Left lobe of liver (tissue), 2 donors: ENCODE measurements at places on chromosomes 2 and 18.

GRCh38 chr2:65103013-65103715 lies 26.7 kb downstream of the RAB1A start:
- DNase-seq, result no peak

DNA sequence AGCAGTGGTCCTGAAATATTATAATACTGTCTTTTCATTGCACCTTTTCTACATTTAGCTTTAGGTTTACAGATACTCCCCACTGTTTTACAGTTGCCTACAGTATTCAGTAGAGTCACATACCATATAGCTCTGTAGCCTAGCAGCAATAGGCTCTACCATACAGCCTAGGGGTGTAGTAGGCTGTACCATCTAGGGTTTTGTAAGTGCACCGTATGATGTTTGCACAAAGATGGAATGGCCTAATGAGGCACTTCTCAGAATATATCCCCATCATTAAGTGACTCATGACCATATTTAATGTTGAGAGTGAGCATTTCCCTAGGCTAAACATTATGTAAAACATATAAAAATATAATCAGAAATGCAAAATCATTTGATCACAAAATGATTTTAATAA lies 511.3 kb upstream of the RAB12 start:
- no peak for DNase-seq

DNA sequence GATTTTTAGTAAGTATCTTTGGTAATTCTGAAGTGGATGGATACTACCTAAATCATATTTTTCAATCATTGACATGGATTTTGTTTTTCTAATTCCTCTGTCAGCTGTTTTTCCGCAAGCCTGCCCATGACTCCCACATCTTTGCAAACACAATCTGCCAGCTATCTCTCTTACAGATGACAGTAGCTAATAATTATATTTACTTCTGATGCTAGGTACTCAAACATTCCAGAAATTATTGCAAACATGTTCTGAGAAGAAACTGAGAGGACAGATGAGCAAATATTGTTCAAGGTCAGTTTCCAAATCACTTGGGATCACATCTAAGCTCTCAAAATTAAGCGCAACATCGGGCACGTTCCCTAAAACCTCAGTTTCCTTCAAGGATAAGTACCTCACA lies 270.0 kb upstream of the CDH19 start:
- no peak for DNase-seq

- peak; percentile 51 for DNase-seq
Observed at GRCh38 chr2:75003276-75003675, 44.8 kb downstream of the POLE4 start.

GRCh38 chr2:23351388-23352141 lies 33.4 kb upstream of the KLHL29 start:
- DNase-seq, result peak; percentile 86

DNA sequence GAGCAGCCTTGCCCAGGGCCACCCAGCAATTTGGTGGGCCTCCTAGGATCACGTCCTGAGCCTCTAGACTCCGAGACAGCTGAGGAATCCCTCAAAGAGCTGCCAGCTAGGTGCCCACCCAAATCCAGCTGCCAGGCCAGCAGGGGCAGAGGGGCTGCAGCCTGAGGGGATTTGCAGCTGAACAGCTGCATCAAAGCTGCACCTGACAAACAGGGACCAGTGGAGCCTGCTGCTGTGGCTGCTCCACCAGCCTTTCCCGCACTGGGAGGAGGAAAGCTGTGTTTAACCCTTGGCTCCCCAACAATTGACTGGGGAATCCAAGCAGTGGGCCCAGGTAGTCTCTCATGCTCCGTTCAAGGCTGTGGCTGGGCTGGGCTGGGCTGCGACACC lies 8.2 kb downstream of the ADRA2B start:
- no peak for DNase-seq

DNA sequence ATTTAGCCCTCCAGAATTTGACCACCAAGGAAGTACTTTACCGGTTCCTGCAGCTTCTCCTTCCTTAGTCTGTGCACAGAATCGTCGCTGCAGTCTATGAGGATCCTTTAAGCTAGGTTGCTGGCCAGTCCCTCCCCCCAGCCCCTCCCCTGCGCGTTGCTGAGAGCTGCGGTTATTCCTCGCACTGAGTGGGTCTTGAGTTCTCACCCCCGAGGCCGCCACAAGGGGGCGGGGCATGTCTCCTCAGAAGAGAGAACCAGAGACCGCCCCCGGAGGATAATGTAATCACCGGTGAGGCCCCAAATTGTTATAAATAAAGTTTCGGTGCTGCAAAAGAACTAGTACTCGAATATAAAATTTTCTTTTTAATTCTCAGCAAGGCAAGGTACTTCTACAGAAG lies 1184.9 kb upstream of the CDH2 start:
- no peak for DNase-seq

GRCh38 chr2:106664669-106665068 lies 177.5 kb downstream of the CD8B2 start:
- DNase-seq, result no peak

DNA sequence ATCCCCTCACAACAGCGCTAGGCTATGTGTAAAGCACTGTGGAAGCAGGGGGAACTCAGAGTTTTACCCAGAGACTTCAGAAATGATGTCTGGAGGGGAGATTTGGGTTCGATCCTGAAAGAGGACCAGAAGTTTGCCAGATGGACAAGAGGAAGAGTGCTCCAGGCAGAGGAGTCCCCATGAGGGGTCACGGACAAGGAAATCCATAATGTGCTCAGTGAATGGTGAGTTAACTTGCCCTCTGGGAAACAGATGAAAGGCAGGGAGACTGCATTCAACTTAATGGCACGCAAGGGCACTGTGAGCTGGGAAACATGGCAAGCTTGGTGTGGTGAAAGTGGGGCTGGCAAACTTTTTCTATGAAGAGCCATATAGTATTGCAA lies 6.0 kb upstream of the ASAP2 start:
- no peak for DNase-seq

GRCh38 chr18:31814132-31814531 lies 53.5 kb upstream of the SLC25A52 start:
- DNase-seq, result no peak

DNA sequence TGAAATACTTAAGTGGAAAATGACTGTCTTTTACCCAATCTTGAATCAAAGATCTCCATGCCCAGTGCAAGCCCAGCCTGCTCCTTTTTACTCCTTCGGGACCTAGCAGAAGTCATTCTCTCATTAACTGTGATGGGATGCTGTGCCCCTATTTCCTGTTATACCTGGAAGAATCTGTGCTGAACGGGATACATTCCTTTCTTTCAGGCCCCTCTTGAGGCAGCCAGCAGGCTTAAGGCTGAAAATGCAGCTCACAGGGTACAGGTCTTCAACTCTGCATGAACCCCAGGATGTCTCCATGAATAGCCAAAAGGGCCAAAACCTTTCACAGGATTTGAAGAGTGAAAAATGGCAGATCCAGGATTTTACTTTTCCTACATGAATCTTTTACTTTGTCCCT lies 784.8 kb upstream of the KLHL29 start:
- no peak for DNase-seq
